Activated T-cell treated with anti-CD3 and anti-CD28 coated beads for 4 hours (primary cell): ENCODE measurements at places on chromosomes 2 and 18.

DNA sequence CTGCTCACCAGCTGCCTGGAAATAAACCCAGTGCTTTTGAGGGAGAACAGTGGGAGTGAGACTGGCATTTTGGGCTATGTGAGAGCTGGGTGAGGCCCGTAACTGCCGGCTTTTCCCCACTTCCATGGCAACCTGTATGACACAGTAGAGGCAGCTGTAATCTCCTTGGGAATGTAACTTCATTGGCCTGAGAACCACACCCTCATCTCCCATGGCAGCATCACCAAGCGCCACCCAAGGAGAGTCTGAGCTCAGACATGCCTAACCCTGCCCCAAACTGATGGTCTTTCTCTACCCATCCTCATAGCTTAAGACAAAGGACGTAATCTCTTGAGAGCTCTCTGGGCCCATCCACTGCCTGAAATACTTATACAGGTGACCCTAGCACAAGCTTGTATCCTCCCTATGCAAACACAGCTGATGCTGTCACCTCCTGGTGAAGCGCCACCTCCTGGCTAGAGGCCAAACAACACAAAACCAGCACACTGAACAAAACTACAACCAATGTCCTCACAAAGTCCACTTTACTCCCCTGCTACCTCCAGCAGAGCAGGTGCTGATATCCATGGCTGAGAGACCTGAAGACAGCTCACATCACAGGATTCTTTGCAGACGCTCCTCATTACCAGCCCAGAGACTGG, 763.4 kb upstream of the NRXN1 start:
- DNase-seq = no peak

GRCh38 chr2:238694136-238694755, 153.6 kb upstream of the TWIST2 start:
- DNase-seq = no peak

DNA sequence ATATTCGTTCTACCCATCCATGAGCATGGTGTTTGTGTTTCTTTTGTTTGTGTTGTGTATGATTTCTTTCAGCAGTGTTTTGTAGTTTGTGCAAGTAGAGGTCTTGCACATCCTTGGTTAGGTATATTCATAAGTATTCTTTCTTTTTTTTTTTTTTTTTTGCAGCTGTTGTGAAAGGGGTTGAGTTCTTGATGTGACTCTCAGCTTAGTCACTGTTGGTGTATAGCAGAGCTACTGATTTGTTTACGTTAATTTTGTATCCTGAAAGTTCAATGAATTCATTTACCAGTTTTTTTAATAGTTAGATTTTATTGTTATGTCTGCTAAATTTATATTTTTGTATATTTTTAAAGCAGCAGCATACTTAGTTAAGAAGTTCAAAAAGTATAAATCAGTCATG, 834.4 kb upstream of the NRXN1 start:
- DNase-seq = no peak

DNA sequence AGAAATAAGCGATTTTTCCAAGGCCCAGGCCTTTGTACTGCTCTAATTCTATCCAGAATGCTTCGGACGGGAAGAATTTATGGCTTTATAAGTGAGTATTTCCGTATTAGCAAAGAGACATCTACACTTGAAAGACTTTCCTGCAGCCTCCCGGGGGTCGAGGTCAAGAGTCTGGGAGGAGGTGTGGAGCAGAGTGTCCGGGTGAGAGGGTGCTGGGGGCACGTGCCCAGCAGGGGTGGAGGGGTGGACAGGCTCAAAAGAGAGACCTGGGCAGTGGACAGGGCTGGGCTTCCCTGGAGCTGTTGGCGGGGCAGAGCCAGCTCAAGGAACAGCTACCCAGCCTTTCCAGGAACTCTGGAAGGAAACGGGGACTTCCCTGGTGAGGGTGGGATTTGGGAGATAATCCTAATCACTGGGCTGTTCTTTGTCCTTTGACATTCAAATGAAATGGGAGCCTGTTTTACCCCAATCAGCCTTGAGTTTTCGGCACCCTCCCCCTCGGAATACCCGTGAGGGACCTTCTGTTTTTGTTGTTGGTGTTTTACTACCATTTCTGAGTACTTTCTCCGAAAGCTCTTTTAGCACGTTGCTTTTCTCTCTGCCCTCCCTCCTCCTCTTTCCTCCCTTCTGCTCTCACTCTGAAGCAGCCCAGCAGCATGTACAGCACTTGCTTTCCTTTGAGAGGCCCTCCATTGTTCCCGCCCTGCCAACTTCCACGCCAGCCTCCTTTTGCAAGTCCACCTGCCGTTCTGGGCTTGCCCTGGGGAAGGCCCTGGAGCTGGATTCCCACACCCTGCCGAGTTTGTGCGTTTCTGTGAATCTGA, 164.7 kb downstream of the AGAP1 start:
- DNase-seq = no peak

- no peak for DNase-seq
Observed at GRCh38 chr2:104434318-104434792, 419.6 kb upstream of the POU3F3 start.

DNA sequence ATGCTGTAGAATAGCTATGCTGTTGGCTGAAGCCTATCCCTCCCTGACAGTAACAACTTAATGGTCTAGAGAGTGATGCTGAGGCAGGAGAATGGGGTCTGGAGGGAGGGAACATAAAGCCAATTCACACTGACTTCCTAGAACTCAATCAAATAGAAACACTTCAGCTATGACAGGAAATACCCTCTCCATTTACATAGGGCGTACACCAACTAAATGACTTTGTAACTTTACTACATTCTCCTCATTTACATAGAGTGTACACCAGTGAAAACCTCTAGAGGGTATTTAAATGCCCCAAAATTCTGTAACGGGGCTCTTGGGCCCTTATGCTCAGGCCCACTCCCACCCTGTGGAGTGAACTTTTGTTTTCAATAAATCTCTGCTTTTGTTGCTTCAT, 41.5 kb downstream of the YPEL5 start:
- no peak for DNase-seq

GRCh38 chr2:8090748-8091700, 590.8 kb upstream of the ID2 start:
- no peak for DNase-seq

GRCh38 chr2:47072728-47073191, 82.3 kb downstream of the STPG4 start:
- no peak for DNase-seq
